ENCODE measurements at places on chromosomes 7 and 10.

GRCh38 chr10:69043931-69044531, 43.9 kb upstream of the SRGN start:
- DNase-seq: no peak

GRCh38 chr7:10120936-10121335, 852.7 kb upstream of the PHF14 start:
- DNase-seq: no peak

- DNase-seq: no peak
Observed at GRCh38 chr7:20458521-20458920, 127.8 kb downstream of the ITGB8 start.

DNA sequence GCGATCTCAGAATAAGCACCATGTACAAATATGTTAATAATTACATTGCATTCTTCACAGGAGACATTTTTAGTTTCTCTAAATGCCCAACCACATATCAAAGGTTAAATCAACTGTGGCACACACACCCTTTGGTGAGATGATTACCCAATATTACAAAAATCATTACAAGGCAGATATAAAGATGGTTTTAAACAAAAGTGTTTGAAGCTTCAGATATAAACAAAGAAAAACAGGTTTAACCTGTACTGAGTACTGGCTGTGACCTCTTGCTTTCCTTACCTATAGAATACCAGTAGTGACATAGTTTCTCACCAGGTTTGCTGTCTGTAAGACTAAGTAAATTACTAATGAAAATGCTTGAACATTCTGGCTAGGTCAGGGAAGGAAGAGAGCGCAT, 360.0 kb upstream of the IGFBP3 start:
- DNase-seq: no peak

DNA sequence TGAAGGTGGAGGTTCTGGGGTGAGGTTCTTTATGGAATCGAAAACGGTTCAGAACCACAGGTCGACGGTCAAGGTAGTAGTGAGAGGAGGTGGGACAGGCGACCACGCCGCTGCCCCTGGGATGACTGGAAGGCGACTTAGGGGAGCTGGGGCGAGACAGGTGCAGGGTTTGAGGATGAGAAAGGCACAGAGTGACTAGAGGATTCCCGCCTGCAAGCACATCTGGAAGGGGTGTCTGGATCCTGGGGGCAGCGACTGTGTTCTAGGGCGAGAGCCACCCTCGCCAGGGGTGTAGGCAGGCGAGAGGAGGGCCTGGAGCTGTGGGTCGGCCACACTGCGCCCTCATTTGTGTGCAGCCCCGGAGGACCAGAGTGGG, 468 bp upstream of the IRF5 start:
- no peak for DNase-seq

- no peak for DNase-seq
Observed at GRCh38 chr10:132975831-132976682, 33.7 kb upstream of the CFAP46 start.

GRCh38 chr10:126376956-126377355, 11.3 kb downstream of the ADAM12 start:
- no peak for DNase-seq

DNA sequence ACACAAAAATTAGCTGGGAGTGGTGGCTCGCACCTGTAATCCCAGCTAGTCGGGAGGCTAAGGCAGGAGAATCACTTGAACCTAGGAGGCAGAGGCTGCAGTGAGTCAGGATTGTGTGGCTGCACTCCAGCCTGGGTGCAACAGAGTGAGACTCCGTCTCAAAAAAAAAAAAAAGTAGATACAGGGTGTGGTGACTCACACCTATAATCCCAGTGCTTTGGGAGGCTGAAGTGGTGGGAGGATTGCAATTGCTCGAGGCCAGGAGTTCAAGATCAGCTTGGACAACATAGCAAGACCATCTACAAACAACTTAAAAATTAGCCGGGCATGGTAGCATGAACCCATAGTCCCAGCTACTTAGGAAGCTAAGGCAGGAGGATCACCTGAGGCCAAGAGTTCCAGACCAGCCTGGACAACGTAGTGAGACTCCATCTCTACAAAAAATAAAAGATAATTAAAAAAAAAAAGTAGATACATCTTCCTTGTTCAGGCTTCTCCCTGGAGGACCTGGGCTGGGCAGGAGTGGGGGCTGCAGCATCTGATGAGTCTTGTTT, 2.0 kb downstream of the MOSPD3 start:
- no peak for DNase-seq

DNA sequence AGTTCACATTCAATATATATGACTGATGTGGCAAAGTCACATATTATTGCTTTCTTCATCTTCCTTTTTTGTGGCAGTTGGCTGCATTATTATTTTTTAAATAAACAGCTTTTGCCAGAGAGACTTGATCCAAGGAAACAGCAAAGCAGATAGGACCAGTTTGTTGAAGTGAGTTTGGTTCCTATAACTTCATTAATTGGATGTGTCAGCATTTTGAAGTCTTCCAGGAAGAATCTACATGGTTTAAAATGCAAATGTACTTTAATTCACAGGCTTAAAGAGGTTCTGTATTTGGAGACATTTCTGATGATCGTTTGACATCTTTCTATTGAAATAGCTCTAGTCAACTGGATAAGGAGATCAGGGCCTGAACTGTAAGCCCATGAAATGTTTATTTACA, 13.2 kb downstream of the UBE2D1 start:
- DNase-seq: no peak

DNA sequence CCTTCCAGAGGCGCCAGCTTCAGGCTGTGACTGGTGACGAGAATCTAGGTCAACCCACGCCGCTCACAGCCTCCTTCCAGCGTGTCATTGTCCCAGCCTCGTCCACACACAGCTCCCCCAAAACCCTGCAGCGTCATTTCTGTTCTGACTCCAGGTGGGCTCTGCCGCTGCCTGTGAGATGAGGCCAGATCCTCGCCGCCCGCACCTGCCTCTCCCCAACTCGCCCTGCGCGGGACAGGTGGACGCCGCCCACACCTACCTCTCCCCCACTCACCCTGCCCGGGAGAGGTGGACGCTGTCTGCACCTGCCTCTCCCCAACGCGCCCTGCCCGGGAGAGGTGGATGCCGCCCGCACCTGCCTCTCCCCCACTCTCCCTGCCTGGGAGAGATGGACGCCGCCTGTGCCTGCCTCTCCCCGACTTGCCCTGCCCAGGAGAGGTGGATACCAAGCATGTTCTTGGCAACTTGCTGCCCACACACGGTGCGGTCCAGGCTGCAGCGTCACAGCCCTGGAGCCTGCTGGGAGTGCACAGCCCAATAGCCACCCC, 32.0 kb upstream of the CFAP46 start:
- no peak for DNase-seq

GRCh38 chr7:11060893-11061292, 87.2 kb downstream of the PHF14 start:
- no peak for DNase-seq

DNA sequence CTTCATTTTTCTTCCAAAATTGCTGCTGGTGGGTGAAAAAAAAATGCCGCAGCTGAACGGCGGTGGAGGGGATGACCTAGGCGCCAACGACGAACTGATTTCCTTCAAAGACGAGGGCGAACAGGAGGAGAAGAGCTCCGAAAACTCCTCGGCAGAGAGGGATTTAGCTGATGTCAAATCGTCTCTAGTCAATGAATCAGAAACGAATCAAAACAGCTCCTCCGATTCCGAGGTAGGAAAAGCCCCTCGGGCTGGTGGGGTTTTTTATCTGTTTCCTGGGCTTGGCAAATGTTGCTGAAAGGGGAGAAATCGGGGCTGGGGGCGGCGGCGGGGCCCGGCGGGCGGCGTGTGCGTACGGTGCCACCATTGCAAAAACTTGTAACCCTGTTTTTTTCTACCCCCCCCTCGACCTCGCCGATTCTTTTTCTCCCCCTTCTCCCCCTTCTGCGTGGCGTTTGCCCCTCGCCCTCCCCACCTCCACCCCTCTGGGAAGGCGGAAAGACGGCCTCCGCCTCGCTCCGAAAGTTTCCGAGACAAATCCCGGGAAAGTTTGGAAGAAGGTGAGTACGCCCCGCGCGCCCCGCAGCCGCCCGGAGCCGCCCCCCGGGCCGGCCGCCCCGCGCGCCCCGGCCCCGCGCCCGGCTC, 789 bp downstream of the TCF7L2 start:
- peak; percentile 47 for DNase-seq

DNA sequence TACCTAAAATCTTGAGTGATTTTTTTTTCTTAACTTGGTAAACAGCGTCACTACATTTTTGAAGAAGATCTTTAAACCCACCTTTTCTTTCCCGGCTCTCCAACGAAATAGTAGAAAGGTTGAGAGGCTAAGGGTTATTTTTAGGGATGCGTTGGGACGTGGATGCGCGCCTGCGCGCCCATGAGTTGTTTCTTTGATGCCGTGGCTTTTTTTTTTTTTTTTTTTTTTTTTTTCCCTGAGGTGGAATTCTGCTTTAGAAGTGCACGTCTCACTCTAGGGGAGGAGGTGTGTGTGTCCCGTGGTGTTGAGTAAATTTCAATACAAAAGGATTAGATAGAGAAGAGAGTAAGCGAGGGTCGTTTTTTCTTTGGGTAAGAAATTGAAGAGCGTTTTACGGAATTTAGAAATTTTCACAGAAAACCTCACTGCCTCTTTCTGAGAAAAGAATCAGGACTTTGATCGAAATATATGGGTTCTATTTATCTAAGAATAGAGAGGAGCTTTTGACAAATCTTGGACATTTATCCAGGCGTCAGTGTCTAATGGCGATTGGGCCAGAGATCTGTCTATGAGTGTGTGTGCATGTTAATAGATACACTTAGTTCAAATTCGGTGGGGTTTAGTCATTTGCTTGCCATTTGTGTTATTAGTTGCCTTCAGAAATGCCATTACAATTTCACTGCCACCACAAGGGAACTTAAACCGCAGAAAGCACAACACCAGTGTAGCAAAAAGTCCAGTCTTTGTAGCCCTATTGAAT, 1.2 kb upstream of the SP8 start:
- no peak for DNase-seq

DNA sequence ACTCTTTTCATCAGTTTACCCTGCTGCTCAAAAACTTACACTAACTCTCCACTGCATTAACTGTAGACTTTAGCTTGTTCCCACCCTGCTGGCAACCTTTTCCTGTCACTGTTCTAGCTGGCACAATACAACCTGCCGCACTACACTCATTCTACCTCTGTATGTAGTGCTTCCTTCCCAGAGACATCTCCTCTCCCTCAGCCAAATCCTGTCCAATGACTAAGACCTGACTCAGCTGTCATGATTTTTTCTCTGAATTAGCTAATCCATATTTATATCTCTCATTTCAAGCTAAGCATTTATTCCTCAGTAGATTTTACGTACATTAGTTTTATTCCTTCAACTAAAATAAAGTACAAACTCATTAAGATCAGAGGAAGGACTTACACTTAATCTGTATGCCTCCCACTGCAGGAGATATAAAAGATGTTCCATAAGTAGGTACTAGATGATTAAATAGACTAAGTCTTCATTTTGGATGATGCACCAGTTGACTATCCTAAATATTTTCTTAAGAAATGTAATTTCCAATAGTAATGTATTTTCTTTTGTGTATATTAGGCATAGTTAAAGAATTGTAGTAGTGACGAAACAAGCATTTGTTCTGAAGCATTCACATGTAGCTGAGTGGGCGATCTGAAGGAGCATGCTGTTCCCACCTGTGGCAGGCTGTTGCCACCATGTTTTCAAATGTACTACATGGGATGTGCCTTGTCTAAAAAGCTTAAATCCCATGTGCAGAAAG, 189.1 kb downstream of the SKAP2 start:
- DNase-seq: no peak

- DNase-seq: no peak
Observed at GRCh38 chr7:139850906-139851305, 21.8 kb downstream of the TBXAS1 start.

- peak; percentile 58 for DNase-seq
Observed at GRCh38 chr10:79063071-79063491, 5.7 kb upstream of the ZMIZ1 start.

- DNase-seq: peak; percentile 58
Observed at GRCh38 chr7:135645296-135645904, 16.9 kb upstream of the STMP1 start.

DNA sequence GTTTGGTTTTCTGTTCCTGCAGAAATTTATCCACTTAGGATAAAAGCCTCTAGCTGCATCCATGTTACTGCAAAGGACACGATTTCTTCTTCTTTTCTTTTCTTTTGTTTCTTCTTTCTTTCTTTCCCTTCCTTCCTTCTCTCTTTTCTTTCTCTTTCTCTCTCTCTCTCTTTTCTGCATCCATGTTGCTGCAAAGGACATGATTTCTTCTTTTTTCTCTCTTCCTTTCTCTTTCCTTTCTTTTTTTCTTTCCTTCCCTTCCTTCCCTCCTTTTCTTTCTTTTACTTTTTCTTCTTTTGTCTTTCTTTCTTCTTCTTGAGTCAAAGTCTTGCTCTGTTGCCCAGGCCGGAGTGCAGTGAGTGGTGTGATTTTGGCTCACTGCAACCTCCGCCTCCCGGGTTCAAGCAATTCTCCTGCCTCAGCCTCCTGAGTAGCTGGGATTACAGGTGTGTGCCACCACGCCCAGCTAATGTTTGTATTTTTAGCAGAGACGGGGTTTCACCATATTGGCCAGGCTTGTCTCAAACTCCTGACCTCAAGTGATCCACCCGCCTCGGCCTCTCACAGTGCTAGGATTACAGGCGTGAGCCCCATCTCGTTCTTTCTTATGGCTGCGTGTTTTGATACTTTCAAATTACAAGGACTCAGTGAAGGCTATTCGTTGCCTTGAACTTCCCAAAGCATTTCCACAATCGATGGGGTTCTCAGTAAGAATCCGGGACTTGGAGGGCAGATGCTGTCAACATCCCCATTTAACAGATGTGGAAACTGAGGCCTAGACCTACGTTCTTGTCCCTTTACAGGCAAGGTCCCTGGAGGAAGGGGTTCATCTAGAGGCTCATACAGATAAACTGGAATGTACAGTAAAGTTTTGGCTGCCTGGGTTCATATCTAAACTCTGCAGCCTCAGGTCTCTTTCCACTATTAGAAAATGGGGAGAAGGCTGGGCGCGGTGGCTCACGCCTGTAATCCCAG, 1.9 kb upstream of the GNB2 start:
- no peak for DNase-seq

DNA sequence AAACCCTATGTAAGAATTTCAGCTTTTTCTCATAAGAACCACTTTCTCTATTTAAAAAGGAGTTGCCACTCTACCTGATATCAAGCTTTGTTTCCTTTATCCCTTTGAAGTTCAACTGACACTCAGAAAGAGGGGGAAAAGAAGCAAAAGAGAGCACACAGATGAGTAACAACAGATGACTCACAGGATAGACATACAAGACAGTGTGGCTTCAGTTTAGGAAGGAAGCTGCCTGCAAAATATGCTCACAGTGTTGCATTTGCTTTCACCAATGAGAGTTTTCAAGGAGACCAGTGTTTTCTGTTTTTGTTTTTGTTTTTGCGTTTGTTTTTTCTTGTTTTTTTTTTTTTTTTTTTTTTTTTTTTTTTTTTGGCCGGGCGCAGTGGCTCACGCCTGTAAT, 1181.6 kb downstream of the DNAJB9 start:
- no peak for DNase-seq

- DNase-seq: no peak
Observed at GRCh38 chr10:100838986-100839385, 73.8 kb upstream of the SLF2 start.

- no peak for DNase-seq
Observed at GRCh38 chr10:94412449-94412848, 10.1 kb downstream of the TBC1D12 start.
